ENCODE measurements at places on chromosomes 6 and 20.

DNA sequence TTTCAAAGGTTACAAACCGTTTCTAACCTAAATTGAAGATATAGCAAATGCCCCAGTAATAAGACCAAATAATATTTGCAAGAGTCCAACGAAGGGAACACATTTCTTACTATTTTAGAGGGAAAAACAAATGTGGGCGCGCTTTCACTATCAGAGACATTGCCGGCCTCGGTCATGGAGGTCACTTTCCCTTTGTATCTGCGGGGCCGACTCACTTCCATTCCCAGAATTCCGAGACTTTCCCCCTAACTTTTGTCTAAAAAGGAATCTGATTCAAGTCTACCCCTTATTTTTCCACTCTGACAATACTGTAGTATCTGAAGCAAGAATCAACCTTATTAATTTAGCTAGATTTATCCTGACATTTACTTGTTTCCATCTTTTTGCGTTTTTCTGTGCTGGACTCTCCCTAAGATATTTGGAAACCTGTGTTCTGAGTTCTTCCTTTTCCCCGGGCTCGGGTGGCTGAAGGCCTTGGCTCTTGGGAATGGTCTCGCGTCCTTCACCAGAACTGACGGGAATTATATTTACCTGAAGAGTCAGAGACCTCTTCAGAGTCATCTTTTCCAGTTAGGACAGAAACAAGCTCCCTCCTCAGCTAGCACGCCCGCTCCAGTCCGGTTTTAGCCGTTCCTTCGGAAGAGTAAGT, 71.8 kb upstream of the ZNF184 start:
- no peak for DNase-seq

GRCh38 chr6:112439010-112439409, 91.9 kb downstream of the RFPL4B start:
- no peak for DNase-seq

DNA sequence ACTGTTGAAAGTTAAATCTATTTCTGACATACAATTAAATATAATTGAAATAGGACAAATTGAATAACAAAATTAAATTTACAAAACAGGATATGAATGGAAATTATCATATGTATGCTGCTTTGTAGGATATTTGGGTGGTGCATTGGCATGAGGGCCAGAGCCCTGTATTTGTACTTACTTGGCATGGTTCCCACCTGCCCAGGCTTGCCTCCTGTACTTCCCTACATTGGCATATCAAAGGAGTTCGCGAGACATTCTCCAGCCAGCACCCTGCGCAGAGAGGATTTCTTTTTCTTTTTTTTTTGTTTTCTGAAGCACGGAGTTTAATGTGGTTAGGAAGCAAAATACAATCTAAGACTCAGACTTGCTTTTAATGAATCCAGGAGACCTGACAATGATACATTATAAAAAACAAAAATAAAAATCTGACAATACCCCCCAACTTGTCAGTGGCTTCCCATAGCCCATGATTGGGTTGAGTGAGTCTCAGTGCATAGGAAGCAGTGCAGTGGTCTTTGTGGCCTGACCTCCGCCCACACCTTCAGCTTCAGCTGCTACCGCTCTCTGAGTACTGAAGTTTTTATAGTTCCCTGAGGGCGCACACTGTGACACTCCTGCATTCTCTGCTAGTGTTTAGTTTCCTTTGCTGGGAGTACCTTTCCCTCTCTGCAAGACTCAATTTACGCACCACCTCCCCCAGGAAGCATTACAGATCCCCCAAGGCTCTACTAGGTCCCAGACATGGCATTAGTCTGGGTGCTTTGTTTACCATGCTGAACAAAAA, 440.8 kb downstream of the UTRN start:
- DNase-seq: no peak

GRCh38 chr20:22213271-22213670, 371.1 kb downstream of the FOXA2 start:
- DNase-seq: no peak

GRCh38 chr6:845566-845965, 152.6 kb upstream of the EXOC2 start:
- DNase-seq: no peak

DNA sequence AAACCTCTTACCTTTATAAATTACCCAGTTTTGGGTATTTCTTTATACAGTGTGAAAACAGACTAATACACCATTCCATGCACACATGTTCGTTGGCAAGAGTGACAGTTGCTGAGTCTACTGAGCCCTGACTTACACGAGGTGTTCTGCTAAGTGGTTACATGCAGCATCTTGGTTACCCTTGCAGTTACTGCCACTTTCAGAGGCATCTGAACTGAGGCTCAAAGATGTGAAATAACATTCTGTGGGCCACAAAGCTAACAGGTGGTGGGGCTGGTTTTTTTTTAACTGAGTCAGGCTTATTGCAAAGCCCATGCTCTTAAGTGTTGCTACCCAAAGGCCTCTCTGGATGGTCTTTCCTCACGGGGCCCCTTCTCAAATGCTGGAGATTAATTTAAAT, 54.4 kb upstream of the GTSF1L start:
- DNase-seq: no peak

DNA sequence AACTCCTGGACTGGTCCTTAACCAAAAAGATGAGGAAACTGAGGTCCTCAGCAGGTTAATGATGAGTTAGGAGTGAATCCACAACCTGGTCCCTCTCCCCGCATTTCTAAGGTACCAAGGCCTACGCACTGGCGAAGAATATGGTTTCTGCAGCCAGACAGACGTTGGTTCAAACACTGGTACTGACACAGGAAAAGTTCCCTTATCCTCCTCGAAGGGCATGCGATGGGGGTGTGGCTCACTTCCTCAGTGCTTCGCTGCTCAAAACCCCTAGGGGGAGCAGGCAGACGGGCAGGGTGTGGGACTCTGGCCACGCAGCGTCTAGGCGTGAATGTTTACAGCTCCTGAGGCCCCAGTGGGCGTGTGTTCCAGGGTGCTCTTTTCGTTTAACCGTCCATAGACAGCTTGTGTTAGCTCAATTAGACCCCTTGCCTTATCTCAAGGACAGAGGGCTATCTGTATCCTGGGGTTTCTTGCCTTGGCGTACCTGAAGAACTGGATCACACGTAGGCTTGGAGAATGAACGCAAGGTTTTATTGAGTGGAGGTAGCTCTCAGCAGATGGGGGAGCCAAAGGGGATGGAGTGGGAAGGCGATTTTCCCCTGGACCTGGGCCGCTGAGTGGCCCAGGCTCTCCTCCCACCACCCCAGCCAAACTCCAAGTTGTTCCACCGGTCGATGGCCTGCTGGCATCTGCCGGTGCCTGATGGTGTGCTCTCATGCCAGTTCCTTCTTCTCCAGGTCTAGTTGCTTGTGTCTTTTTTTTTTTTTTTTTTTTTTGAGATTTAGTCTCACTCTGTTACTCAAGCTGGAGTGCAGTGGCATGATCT, 31.8 kb upstream of the PTPN1 start:
- DNase-seq: no peak

GRCh38 chr20:23145281-23145700, 59.2 kb upstream of the CD93 start:
- peak; percentile 56 for DNase-seq

DNA sequence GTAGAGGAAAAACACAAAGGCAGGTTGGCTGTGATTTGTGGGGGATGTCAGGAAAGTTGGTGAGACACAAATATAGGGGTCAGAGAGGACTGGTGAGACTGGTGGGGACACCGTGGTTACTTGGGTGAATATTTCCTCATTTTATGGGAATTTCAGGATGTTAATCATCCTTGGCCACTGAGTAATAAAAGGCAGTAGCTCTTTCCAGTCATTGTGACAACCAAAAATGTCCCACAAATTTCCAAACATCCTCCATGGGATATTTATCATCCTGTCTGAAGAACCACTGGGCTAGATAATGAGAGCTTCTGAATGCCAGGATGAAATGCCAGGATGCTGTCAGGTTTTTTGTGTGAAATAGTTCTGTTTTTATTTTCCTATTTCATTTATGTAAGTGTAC, 374.1 kb downstream of the CD109 start:
- no peak for DNase-seq

DNA sequence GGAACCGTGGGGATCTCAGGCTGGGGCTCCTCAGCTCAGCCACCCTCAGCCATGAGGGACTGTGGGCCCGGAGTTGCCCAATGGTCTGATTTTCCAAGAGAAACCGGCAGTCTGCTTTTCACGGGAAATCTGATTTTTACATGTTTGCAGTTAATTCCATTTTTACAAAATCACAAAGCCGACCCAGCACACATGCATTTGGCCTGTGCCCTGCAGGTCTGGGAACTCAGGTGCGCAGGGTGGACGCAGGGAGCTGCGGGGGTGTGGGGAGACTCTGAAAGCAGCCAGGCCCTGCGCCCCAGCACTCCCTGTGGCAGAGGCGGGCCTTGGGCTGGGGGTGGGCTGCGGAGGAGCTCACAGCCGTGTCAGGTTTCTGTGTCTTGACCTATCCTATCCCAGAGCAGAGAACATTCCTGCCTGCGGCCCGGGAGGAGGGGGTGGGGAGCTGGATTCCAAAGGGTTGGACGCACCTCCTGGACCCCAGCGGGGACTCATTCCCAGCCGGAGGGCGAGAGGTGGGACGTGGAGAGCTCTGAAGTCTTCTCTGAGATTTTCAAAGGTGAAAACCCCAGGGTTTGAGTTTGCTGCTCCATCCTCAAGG, 60.6 kb downstream of the ADNP start:
- no peak for DNase-seq

DNA sequence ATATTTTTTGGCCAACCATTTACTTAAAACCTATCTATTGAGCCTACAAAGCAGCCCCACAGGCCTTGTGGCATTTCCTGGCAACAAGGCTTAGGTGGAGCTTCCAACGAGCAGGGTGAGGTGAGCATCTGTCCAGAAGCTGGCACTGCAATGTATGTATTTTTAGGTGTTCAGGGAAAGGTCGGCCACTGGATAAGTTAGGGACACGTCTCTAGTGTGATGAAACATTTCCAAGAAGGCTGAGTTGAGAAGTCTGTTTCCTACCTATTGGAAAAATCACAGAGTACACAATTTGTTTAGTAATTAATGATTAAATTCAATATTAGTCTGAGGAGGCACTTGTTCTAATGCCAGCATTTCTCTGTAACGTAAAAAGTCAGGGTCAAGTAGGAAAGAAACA, 17.8 kb upstream of the RCAN2 start:
- no peak for DNase-seq

- DNase-seq: no peak
These were observed 40.3 kb upstream of the C20orf144 start for GRCh38 chr20:33621717-33622400.

GRCh38 chr6:144064402-144065212, 30.8 kb downstream of the SF3B5 start:
- DNase-seq: no peak

DNA sequence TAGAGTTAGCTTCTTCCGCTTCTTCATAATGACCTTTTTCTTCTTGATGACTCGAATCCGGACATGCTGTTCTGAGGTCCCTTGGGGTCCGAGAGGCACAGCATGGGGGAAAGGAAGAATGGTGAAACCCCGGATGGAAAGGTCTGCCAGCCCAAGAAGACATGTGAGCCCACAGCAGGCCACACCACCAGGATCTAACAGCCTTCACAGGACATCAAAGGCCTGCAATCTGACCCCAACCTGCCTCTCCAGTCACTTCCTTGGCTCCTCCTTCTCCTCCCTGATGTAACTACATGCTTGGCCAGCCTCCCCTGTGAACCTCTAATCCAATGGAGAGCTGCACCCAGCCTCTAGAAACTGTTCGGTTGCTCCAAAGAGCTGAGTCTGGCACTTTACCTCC, 1.6 kb downstream of the CPXM1 start:
- DNase-seq: no peak

GRCh38 chr6:31710523-31711219, 4.0 kb downstream of the LY6G6F start:
- no peak for DNase-seq

GRCh38 chr6:132280436-132280835, 120.8 kb downstream of the MOXD1 start:
- DNase-seq: no peak

Data from C1 segment of cervical spinal cord (tissue), 14 donors.